ENCODE measurements at places on chromosomes 3 and 15.

DNA sequence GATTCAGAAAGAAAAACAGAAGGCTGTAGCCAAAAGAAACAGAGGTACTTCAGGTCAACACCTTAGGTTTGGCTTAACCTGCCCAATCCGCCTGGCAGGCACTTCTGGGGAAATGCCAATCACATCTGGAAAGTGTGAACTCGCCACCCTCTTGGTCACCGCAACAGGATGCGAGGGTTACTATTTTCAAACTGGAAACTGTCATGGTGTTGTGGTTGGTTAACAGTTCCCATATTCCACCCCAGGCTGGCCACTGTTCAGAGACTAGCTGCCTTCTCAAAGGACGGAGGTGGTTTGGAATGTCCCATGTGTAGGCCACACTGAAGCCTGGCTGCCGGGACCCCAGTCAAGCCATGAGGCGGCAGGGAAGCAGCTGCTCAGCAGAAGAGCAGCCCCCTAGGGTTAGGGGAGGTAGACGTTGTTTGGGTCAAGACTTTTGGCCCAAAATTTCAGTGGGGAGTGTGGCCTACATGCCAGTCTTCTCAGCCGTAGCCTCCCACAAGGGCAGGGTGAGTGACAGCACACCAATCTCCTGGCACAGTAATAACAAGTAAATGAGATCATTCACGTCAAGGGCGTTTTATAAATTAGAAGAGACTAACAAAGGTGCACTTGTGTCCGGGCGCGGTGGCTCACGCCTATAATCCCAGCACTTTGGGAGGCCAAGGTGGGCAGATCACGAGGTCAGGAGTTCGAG lies 54.6 kb downstream of the UMPS start:
- DNase-seq, result no peak

DNA sequence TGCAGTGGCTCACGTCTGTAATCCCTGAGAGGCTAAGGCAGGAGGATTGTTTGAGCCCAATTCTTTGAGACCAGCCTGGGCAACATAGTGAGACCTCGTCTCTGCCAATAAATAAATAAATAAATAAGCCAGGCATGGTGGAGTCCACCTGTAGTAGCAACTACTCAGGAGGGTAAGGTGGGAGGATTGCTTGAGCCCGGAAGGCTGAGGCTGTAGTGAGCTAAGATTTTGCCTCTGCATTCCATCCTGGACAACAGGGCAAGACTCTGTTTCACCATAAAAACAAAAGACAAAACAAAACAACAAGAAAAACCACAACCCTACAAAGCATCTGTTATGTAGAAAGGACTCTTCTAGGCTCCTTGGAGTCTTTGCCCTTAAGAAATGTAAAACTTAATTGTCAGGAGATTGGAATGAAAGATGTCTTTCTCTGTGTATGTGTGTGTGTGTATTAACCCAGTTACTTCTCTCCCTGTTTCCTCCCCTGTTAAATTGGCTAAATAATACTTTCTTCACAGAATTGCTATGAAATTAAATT lies 9.5 kb downstream of the NECTIN3 start:
- DNase-seq, result no peak

GRCh38 chr3:176816937-176817336 lies 380.3 kb downstream of the TBL1XR1 start:
- no peak for DNase-seq

DNA sequence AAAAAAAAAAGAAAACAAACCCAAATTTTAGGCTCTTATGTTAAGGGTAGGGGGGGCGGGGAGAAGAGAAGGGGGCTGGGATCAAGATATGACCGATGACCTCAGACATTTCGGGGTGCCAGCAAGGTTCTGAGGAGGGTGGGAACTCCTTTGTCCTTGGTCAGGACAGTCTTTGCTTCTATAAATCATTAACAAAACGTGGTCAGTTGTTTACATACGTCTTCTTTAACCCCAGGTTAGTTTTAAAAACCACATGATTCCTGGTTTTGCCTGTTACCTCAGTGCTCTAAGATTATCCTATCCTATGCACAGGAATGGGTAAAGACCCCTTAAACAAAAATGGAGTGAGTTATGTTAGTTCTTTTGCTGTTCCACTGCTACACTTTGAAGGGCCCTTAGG lies 285.5 kb downstream of the GABRG3 start:
- no peak for DNase-seq

GRCh38 chr3:27559835-27560234 lies 75.7 kb upstream of the SLC4A7 start:
- DNase-seq, result peak; percentile 78
